ENCODE measurements at places on chromosomes 1 and 21.

GRCh38 chr1:118977600-118977999 is 10.5 kb downstream of the TBX15 start:
- DNase-seq = no peak

DNA sequence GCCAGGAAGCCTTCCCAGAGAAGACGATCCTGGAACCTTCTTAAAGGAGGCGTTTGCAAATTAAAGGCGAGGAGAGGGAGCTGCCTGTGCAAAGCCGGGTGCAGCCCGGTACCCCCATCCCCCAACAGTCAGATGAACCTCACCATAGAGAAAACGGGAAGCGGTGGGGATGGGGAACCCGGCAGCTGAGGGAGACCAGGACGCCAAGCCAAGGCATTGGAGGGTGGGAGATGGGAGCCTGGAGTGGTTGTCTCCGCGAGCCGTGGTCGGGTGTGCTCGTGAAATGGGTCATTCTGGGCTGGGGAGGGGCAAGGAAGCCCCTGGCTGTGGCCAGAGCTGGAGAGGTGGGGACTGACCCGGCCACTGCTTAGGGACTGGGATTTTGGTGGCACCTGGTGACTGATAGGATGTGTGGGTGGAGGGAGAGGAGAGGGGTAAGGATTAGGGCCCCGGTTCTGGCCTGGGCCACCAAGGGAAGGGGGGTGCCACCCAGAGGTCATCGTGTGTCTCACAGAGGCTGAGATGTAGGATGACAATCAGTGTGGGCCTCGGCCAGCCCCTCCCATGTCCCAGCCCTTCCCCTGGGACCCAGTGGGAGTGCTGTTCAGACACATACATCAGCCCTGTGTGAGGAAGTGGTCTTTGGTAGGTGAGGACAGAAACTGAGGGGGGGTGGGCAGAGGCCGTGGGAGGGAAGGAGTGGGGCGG is 676 bp upstream of the PADI2 start:
- DNase-seq = no peak

DNA sequence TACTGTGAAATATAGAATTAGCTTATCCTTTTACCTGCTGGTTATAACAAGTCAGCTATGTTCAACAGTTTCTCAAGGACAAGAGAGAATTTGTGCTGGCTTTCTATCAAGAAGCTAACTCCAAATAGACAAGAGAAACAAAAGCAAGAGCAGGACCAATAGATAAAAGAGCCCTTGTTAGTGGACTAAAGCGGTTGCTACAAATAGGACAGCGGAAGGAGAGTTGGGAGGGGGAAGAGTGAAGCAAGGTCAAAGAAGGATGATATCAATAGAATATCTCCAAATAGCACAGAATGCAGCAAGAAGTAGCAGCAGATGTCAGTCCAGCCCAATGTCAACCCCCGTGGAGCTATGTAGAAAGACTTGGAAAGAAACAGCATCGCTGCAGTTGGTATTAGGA is 53.0 kb upstream of the AKT3 start:
- no peak for DNase-seq

DNA sequence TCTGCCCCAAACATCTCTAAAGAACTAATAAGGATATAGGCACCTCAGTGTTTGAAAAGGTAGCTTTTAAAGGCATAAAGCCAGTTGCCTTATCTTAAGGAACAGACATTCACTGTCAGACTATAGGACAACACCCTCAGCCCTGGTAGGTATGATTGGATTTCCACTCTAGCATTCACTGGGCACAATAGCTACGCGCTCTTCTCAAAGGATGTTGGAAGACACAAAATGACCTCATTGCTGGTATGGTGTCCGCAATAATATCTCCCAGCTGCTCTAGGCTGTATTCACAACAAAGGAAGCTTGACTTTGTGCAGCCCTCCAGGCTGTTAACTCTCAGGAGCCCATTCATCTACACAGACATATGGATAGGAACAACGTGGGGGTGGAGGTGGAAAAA is 119.4 kb upstream of the CXADR start:
- DNase-seq = no peak

DNA sequence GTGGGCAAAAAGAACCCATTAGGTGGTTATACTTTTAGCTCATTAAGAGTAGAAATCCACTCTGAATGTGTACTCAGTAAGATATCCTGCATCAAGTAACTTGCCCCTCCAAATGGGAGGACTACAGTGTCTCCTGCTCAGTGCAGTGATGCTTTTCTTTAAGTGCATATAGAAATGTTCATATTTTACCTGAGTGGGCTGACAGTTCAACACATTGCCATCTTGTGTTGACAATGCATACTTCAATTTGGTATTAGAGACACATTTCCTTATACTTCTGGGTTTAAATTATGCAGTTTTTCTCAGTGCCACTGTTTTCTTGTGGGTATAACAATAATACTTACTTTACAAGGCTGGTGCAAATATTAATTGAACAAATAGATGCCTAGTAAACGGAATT is 318.6 kb upstream of the TMPRSS15 start:
- DNase-seq = no peak

- DNase-seq = no peak
Measured at GRCh38 chr1:54230507-54231339, 30.8 kb downstream of the MRPL37 start.

DNA sequence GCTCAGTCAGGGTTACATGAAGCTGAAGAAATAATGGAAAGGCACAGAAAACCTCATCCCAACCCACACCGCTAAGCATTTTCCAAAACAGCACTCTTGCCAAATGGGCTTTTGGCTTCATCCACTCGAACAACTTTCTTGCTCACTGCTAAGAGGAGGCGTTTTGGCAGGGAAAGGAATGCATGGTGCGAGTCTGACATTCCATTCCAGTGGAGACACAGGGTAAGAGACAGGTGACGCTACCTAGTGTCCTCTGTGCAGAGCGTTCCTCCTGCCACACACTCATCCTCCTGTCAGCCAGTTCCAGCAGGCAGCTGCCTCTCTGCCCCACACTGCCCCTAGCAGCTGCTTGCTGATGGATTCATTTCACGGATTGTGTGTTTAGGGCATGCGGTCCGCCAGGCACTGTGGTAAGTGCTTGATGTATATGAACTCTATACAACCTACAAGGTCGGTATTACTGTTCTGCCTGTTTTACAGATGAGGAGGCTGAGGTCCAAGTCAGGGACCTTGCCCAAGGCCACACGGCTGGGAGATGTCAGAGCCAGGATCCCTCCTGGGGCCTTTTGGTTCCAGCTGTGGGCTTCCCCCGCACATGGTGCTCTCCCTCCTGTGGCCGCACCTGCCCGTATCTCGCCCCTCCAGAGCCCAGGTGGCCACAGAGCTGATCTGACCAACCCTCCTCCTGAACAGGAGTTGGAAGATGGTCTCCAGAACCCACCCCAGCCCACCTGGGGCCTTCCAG is 25.7 kb upstream of the BACE2 start:
- DNase-seq = no peak

GRCh38 chr1:162276493-162276892 is 100.2 kb downstream of the SPATA46 start:
- no peak for DNase-seq

DNA sequence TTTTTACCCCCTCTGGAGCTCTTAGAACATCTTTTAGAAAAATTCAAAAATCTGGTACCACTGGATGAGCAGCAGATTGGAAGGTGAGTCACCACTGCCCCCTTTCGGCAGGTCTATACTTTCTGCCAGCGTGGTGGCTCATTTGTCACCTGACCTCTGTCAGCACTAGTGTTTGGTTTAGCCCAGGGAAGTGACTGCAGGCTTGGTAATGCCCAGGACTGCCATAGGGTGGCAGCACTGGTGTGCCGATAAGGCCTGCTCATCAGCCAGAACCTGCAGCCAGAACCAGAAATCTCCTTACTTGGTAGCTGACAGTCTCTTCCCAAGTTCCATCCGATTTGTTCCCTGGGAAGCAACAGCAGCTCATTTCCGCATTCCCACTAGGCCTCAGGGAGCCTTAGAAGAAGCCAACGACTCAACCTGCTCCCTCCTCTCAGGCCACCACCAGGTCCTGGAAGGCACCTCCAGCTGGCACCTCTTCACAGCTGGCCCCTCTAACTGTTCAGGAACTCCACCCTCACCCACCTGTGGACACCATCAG is 6.8 kb downstream of the SMIM12 start:
- DNase-seq = peak; percentile 69

- DNase-seq = no peak
Measured at GRCh38 chr1:102919659-102920058, 188.7 kb downstream of the COL11A1 start.

DNA sequence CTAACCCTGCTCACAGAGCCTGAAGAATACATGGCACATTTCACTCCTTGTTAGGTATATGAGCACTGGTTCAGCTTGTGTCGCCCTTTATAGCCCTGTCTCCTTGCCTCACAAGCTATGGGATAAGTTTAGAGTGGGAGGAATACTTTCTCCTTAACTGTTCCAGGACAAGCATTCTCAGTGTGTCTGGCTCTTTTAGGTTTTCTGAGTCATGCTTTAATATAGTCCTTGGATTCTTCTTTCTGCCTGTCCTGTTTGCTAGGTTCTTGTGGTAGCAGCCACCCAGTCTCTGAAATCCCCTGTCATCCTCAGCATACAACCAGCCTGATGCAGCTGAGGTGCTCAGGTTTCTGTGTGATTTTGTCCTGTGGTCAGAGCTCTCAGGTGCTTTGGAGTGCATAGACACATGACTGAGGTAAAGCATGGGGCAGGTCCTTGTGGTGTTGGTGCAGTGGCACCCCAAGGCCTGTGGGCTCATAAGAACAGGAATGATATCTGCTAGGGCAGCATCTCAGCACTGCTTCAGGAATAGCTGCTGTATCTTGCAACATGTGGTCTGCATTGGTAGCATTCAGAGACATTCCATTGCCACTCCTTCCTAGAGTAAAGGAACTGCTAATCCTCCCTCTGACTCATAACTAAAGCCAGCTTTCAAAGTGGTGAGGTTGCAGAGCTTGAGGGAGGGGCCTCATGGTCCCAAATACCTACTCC is 14.2 kb upstream of the CASQ2 start:
- no peak for DNase-seq

DNA sequence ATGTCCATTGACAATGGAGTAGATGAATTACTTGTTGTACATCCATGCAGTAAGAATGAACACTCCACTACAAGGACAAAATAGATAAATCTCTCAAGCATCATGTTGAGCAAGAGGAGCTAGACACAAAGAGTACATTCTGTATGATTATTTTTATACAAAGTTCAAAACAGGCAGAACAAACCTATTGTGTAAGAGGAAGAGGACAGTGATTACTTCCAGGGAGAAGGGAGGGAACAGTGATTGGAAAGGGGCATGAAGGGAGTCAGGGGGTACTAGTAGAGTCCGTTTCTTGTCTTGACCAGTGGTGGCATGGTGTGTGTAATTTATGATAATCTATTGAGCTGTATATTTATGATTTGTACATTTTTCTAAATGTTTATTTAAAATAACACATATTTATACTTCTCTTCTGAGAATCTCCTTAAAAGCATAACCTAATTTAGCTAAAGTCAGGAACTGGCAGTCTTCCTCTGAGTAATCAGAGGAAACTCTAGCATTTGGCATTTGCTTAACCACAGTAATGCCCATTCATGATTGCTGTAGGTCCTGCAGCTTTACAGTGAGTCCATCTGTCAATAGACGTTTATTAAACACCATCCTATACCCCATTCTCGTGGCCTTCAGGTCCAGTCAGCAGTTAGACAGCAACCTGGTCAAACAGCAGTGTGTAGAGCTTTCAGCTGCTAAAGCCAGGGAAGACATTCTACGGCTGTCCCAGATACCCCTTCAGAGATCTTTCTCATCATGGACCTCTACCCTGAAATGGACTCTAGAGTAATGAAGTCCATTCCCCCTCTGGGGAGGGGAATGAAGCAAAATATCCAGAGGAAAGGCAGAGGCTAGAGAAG is 114.1 kb upstream of the GALNT2 start:
- DNase-seq = no peak

GRCh38 chr1:61741711-61742619 is at the start of gene PATJ:
Gene PATJ, plus strand, starts transcription at chr1:61742480. Its CDS starts 20,413 bp downstream, at chr1:61762893.
- peak; percentile 54 for DNase-seq

DNA sequence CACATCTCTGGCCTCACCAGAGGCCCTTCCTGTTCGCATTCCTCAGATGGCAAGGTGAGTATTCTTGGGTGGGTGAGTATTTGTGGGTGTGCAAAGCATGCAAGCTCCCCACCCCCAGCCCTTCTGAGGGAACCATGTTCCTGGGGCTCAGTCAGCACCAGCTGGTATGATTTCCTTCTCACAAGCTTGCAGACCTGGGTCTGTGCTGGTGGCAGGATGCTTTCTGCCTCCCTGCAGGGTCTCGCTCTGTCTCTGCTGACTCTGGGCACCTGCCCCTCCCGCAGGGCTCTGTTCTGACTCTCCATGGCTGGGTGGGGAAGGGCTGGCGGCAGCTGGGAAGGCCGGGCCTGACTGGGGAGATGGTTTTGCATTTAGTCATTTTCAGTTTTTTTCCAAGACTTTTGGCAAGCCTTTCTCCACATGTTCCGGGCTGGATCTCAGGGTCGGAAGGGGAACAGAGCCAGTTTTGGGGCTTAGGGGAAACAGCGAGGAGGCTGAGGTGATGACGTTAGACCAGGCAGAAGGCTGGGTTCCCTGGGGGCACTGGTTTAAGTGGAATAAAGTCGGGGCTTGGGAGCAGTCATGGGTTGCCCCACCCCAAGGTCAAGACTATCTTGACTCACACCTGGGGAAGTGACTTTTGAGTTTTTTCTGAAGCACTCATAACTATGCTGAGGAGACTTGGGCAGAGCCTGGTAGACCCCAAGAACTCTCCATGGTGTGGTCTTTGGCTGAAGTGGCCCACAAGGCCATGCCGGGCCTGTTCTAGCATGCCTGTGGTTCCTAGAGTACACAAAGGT is 6.2 kb downstream of the RASSF5 start:
- DNase-seq = no peak

GRCh38 chr21:39913706-39914305 is 46.6 kb downstream of the PCP4 start:
- DNase-seq = no peak

DNA sequence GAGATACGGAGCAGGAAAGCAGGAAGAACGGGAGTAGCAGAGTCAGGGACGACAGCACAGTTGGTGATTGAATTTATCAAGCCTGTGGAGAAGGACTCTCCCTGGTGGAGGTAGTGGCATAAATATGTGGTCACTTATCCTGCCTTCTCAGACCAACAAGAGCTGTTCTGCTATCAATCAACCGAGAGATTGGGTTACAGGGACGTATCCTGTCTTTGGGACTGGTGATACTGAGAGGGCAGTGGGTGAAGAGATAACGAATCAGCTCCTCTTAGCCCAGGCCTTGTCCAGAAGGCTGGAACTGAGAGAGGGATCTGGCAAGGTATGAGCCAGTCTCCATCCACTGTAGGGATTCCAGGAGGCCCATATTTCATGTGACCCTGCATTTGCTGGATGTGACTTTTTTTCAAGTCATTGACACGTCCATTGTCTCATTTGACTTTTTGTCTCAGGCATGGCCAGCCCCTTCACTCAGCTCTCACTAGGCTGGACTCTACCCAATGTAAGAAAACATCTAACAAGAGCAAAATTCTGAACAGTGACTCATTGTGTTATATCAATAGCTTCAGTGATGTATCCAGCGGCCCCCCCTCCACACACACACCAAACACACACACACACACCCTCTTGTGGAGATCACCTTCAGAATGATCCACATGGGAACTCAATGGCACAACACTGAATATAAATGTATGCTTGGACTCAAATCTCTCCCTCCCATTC is 11.3 kb downstream of the C1orf116 start:
- DNase-seq = no peak

GRCh38 chr21:34545079-34545884 is 33.3 kb upstream of the KCNE1 start:
- DNase-seq = no peak

- DNase-seq = no peak
Measured at GRCh38 chr1:181112071-181112929, 23.8 kb downstream of the IER5 start.

- no peak for DNase-seq
Measured at GRCh38 chr1:173861731-173862145, 6.1 kb downstream of the GAS5 start.
